ENCODE measurements at places on chromosomes 1 and 21.

DNA sequence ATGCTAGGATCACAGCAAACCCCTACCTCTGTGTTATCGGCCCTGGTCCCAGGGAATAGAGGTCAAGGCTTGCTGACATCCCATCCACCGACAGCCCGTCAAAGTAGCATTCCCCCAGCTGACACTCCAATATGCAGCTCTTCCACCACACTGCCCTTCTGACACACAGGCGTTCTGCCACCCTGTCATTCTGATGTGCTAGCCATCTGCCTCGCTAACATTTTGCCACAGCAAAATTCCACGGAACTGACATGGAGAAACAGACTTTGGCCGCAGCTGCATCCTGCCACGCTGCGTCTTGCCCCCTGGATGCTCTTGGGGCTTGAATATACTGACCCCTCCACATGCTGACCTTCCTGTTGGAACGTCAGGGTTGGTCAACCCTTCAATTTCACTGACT, 163.2 kb upstream of the CSF3R start:
- no peak for DNase-seq

GRCh38 chr1:4599521-4599920, 54.9 kb upstream of the AJAP1 start:
- no peak for DNase-seq

- peak; percentile 18 for DNase-seq
These were observed 34.6 kb downstream of the TMEM63A start for GRCh38 chr1:225847610-225848009.

DNA sequence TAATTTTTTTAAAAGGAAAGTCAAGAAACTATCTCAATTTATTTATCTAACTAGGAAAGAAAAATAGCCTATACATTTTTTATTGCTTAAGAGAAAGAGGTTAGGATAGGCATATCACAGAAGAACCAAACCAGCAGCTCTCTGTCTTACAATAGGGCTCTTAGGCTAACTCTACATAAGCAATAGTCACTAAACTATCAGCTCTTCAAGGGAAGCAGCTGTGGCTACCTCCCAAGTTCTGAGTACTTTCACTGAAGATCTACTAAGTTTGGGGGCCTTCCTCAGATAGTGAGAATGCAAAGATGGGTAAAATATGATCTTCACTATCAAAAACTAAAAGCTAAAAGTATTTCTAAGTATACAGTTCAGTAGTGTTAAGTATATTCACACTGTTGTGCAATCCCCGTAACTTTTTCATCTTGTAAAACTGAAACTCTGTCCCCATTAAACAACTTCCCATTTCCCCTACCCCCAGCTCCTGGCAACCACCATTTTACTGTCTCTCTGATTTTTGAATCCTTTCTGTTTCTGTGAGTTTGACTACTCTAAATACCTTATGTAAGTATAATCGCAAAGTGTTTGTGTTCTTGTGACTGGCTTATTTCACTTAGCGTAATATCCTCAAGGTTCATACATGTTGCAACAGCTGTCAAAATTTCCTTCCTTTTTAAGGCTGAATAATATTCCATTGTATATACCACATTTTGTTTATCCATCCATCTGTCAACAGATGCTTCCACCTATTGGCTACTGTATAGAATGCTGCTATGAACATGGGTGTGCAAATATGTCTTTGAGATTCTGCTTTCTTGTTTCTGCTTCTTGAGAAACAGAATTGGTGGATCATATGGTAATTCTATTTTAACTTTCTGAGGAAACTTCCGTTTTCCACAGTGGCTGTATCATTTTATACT, 73.3 kb downstream of the ACBD6 start:
- no peak for DNase-seq

- DNase-seq: no peak
These were observed 68.6 kb upstream of the WARS2 start for GRCh38 chr1:119209061-119209460.

GRCh38 chr1:53729456-53730223, 9.3 kb downstream of the GLIS1 start:
- DNase-seq: peak; percentile 13

DNA sequence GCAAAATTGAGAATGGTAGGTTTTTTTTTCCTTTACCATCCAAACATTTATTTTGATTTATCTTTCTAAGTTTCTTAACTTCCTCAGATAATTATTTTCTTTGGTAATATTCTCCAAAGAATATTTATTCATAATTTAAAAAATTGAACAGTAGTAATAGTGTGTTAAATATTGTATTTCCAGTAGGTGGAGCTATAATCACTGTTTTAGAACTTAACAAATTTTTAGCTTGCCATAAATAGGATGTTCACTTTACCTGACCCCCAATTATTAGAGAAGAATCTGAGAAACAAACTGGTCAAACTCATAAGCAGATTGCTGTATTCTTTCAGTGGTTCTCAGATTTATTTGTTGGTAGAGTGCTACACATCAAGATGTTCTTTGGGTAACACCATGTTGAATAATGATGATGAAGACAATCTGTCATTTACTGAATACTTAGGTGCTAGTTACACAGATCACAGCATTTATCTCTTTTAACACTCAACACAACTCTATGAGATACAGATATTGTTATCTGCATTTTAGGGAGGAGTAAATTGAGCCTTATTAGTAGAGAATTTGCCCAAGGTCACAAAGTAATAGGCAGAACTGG, 82.4 kb upstream of the GPR88 start:
- DNase-seq: peak; percentile 19

- DNase-seq: peak; percentile 44
These were observed 64.6 kb downstream of the UBIAD1 start for GRCh38 chr1:11337580-11338073.

- DNase-seq: no peak
These were observed 326.5 kb upstream of the FMN2 start for GRCh38 chr1:239765163-239765562.

- no peak for DNase-seq
These were observed 35.8 kb downstream of the SPEN start for GRCh38 chr1:15883326-15883725.

GRCh38 chr1:155113450-155113980, 14.2 kb upstream of the EFNA1 start:
- DNase-seq: no peak

- DNase-seq: no peak
These were observed 5.6 kb downstream of the SH3BGRL3 start for GRCh38 chr1:26285366-26286063.

DNA sequence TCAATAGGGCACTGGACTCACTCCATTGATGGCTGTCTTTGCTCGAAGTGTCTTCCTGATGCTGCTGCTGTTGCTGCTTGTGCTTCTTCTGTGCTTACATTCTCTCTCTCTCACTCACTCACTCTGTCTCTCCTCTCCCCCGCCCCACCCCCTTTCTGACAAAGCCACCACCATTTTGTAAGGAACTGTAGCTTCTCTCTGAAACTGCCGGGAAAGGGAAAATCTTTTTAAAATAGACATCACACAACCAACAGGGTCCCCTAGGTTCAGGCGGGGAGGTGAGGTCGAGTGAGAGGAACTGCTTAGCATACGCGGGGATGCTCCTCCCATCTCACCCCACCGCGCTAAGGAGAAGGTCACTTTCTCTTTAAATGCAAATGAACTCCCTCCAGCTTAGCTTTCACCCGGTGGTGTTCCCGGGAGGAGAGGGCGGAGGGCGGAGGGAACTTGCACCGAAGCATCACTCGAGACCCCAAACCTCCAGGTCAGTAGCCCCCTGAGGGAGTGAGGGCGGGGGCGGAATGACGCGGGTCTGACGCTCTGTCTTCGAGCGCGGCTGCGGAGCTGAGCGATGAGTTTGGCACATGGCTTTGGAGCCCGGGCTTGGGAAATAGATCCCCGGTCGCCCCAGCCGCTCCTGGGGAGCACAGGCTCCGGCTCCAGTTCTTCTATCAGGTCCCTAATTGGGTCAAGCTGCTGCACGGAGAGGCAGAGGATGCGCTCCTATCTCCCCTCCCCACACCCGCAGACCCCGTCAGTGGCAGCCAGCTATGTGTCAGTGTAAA, at the start of gene CCDC28B:
Gene CCDC28B, plus strand, starts transcription at position 370 of the 785 bp plus-strand sequence. CDS start 1,341 bp downstream, outside the sequence.
- DNase-seq: peak; percentile 60

DNA sequence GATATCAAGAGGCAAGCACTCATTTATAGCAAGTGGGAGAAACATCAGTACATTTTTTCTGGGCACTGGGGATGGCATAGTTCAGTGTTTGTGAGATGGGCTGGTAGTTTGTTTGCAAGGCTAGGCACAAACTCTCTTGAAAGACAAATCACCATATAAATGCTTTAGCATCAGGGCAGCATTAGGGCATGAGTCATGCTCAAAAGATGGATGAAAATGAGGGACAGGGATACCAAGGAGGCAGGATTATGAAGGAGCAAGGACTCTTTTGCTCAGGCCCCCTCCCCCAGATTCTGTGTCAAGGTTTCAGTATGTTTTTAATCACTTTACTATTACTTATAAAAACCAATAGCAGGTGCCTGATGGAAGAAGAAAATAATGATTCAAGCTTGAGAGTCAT, 43.9 kb upstream of the CAMK1G start:
- peak; percentile 43 for DNase-seq

GRCh38 chr1:239807361-239807760, 284.3 kb upstream of the FMN2 start:
- no peak for DNase-seq

DNA sequence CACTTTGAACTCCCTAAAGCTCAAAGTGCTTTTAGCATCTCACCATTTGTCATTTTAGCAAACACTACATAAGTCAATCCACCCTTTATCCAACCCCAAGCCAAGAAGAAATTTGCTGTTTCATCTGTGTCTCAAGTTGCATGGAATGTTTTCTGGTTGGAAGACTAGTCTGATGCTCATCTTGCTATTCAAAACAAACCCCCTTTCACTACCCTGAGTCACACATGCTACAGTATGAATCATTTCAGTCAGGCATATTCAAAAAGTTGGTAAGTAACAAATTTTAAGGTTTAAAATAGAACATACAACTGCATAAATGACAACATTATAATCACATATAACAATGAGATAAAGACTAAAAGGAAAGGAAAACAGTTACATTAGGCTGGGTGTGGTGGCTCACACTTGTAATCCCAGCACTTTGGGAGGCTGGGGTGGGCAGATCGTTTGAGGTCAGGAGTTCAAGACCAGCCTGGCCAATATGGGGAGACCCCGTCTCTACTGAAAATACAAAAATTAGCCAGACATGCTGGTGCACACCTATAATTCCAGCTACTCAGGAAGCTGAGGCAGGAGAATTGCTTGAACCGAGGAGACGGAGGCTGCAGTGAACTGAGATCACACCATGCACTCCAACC, 38.7 kb downstream of the DSTYK start:
- peak; percentile 88 for DNase-seq

DNA sequence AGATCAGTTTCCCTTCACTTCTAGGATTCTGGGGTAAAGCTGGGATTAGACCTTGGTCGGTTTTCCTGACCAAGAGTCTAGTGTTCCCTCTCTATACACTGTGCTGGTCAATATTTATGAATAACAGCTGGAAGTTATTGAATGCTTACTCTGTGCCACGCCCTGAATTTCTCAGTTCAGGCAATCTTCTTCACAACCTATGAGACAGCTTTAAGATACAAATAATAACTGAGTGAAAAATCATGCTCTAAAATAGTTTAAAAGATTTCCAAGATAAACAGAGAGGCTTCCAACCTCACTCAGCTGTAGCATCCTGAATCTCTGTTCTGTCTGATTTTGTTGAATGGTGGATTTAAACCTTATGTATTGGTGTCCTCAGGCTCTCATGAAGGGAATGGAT, 72.2 kb downstream of the GNG12 start:
- DNase-seq: no peak

GRCh38 chr1:111600886-111601386, 18.7 kb upstream of the RAP1A start:
- DNase-seq: no peak

DNA sequence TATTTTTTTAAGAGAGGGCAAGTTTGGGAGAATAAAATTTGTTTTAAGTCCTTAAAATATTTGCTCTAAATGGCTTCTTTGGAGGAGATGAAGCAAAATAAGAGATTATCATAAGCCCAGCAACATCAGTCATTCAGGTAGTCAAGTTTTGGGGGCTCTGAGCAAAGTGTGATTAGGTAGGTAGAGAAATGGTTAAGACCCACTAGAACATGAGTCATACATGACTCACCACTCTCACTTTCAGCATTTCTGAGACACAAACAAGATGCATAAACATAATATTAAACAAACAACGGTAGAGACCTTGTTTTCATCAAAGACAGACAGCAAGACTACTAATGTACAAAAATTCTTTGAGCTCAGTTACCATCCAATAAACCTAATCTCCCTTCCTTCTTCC, 272.2 kb downstream of the LMO4 start:
- no peak for DNase-seq

DNA sequence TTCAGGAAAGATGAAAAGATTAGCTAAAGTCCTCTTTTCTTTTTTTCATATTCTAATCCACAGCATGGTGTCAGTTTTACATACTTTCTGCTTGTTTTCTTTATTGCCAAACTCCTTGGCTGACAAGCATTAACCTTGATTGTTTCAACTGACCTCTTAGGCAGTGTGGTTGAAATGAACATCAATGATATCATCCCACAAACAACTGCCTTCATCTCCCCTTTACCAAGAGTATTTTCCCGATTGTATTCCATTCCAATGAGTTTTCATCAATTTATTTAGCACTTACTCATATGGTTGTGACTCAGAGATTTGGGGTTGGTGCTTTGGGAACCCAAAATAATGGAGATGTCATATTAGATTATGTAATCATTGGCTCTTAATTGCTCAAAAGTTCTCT, 71.8 kb downstream of the SPAG17 start:
- peak; percentile 60 for DNase-seq

DNA sequence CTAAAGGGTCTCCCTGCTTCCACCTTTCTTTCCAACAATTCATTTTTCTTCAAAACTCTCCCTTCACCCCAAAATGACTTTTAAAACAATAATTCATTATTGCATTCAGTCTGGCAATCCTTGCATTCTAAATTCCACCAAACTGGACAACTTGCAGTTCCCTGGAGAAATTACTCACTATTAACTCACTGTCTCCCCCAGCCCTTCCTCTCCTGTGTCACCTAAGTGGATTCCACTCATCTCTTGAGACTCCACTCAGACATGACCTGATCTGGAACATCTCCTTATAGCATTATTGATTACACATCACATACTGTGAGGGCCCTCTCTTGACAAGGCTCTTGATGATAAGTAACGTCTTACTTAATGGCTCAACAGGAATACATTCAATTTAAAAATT, 257.1 kb downstream of the BRINP2 start:
- no peak for DNase-seq

GRCh38 chr1:73860421-73860950, 337.5 kb downstream of the LRRIQ3 start:
- no peak for DNase-seq

Measured in kidney tubule cell (primary cell).